ENCODE measurements at places on chromosomes 3 and 15.
A peak's percentile ranks its signal among the peaks of the same experiment; 100 is the strongest.

DNA sequence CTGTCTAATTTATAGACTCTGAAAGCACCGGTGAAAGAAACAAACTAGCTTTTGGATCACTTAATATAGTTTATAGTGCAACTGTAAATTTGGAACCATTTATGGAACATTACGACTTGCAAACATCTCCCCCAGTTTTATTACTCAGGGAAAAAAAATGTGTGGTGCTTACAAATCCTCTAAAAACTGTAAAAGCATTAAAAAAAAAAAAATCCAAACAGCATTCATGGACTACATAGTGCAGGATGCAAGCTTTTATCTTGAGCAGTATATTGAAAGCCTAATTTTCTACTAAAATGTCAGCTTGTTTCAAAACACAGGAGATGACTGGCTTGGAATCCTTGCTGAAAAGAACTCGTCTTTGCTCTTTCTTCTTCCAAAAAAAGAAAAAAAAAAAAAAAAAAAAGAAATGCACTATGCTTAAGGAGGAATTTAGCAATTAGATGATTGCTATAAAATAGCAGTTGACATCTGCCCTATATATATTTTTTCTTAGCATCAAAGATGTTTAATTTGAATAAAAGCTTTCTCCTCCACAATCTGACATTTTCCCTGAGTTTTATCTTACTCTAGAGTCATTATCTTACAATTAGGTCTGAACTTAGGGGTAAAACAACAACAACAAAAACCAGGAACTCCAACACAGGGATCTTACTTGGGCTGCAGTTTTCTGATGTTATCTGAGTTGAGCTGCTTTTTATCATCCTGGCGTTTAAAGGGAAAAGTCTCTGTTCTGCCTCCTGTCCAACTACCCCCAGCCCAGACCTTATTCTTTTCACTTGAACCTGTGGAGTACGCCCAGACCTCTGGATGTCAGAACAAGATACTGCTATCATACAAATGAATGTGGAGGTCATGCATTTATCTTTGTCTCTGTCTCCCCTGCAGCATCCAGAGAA lies 62.6 kb upstream of the PDZRN3 start:
- no peak for DNase-seq

GRCh38 chr15:101579631-101580163 lies 72.5 kb downstream of the TM2D3 start:
- peak; percentile 54 for DNase-seq

DNA sequence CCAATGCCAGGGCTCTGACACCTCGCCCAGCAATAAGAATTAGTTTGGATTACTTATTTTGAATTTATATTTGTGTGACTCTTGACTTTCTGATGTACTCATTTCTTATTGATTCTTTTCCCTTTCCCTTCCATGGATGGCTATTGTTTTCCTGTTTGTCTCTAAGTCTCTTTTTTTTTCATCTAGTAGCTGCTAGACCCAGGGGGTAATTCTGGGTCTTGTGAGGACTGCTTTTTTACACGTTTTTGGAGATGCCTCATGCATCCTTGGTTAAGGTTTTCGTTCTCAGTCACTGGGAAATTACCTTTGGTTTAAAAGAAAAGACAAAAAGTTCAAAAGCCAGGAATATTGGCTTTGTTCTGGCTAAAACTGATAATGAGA lies 70.2 kb upstream of the STRIT1 start:
- no peak for DNase-seq

DNA sequence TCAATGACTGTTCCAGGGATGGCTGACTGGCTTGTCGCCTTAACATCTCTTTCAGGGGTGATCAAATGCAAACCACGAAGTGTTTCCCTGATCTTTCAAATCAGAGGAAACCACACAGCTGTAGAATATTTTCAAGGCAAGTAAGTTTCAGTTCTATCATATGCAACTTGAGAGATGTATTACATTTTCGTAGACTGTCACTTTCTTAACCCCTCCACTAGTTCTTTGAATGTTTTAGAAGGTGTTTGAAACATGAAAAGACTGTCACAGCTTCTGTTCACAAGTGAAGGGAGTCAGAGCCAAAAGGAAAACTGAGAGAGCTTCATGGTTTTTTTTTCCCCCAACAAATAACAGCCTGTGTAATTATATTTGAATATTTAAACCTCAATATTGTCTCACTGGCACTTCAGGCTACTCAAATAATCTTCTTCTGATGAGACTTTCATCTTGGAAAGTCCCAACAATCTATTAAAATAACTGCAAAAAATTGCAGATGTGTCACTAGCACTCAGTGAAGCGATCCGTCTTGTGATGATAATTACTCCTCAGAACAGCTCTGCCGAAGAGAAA lies 25.9 kb upstream of the CAPN7 start:
- DNase-seq = no peak

GRCh38 chr3:149957361-149958125 lies 13.2 kb downstream of the PFN2 start:
- DNase-seq = no peak

- DNase-seq = no peak
Measured at GRCh38 chr15:88650556-88650955, 11.7 kb downstream of the ISG20 start.

DNA sequence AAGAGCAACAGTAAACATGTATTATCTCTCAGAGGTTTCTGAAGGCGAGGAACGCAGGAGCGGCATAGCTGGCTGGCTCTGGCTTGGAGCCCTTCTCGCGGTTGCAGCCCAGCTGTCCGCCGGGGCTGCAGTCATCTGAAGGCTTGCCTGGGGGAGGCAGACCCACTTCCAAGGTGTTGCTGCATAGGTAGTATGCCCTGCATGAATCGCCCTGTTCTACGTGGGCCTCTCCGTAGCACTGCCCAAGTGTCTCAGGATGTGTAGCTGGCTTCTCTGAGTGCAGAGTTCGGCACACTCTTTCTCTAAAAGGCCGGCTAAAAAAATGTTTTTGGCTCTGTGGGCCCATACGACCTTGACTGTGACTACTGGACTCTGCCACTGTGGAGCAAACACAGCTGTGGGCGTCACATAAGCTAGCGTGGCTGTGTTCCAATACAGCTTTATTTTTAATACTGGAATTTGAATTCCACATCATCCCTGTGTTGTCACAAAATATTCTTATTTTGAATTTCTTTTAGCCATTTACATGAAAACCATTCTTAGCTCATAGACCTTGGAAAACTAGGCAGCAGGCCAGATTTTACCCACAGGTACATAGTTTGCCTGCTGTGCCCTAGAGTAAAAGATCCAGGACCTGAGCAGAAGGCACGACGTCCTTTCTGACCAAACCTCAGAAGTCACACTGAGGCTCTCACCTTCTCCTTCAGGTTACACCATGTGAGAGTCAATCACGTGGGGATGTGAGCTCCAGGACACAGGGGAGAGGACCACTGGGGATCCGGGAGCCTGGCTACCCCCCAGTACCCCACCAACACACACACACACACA lies 55.9 kb downstream of the PGPEP1L start:
- no peak for DNase-seq

GRCh38 chr3:64685800-64686445 lies 1.9 kb downstream of the ADAMTS9 start:
- DNase-seq = peak; percentile 84

DNA sequence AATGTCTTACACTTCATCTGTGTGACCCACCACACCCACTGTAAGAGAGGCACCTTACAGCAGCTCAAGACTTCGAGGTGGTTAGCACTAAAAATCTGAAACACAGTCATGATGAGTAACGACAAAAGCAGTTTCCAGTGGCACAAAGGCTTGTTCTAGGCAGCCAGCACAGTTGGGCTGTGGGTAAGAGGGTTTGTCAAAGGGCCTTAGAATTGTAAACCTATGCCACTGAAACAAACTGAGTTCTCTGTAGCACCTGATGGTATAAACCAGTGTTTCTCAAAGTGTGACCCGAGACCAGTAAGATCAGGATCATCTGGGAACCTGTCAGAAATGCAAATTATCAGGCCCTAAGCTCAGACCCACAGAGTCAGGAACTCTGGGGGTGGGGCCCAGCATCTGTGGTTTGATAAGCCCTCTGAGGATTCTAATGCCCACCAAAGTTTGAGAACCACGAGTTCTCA lies 36.5 kb downstream of the DAPK2 start:
- DNase-seq = no peak

DNA sequence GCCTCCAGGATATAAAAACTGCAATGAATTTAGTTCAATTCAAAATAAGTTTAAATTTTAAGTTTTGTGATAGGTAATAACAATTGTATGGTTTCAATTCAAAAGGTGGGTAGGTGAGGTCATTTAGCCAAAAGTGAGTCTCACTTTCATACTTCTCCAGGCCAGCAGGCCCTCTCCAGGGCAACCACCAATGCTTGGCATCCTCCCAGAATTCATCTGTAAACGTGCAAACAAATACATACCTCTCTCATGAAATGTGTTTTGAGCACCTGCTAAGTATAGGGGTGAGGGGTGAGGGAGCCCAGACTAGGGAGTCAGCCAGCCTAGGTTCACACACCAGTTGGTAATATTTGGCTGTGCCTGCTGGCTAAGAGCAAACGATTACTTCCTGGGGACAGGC lies 22.0 kb upstream of the RBSN start:
- no peak for DNase-seq

DNA sequence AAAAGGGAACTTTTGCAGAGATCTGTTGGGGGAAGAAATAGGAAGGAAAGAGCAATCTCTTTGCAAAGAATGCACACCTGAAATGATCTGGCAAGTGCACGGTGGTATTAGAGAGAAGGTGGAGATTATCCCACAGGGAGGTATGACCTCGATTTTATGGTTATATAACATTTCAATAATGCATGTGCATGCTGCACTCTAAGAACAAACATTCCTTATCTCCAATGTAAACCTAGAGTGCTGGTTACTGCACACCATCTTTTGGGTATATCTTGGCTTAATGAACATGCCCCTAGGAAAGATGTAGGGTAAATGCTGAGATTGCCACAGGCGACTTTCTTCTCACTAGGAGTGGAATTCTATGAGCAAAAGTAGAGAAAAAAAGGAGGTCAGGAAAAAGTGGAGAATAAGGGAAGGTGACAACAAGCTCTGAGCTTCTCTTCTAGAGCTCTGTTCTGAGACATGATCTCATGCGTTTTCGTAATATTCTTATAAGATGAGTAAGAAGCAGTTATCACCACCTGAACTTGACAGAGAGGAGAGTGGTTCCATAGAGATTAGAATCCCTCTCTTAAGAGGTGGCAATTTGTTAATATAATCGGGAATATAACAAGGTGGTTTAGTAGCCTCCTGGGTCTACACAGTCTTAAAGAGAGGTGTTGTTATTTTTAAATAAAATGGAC lies 117.5 kb upstream of the TMC3 start:
- no peak for DNase-seq

Measured in SW480 (cell line).